ENCODE measurements at places on chromosomes 3 and 15. TPM values are rescaled to one million over a fixed set of nuclear protein-coding genes. Genes with fewer than 3 reads are reported as not detected.

- no peaks in the 10 kb centered on the region for H3K36me3 ChIP-seq
- no peak overlapping the region for H3K4me3 ChIP-seq
- peaks cover 1% of the 10 kb centered on the region for H3K27me3 ChIP-seq
- H3K4me1 ChIP-seq: peaks cover 11% of the 10 kb centered on the region
Observed at GRCh38 chr15:61090386-61091288, 138.5 kb downstream of the RORA start.

GRCh38 chr3:71587958-71588357 is 4.4 kb upstream of the FOXP1 start:
- no peak for DNase-seq
- no peak overlapping the region for H3K27ac ChIP-seq
- peaks cover 16% of the 10 kb centered on the region for H3K4me1 ChIP-seq
- no peaks in the 10 kb centered on the region for H3K36me3 ChIP-seq
- peaks cover 9% of the 10 kb centered on the region for H3K27me3 ChIP-seq

The ADGRG7 gene
- total RNA-seq: not detected

The IDH3A gene
- total RNA-seq: 19.9 TPM

The SCN5A gene
- 1.4 TPM for total RNA-seq

GRCh38 chr3:170055209-170055608 is 17.4 kb downstream of the GPR160 start:
- no peak overlapping the region for H3K27ac ChIP-seq
- no peaks in the 10 kb centered on the region for H3K36me3 ChIP-seq
- DNase-seq: no peak
- no peak overlapping the region for H3K4me3 ChIP-seq

- H3K27me3 ChIP-seq: no peaks in the 10 kb centered on the region
- no peak for DNase-seq
- H3K27ac ChIP-seq: peak overlapping the region; percentile 2
- peaks cover 3% of the 10 kb centered on the region for H3K36me3 ChIP-seq
- no peak overlapping the region for H3K4me3 ChIP-seq
- peaks cover 18% of the 10 kb centered on the region for H3K4me1 ChIP-seq
Observed at GRCh38 chr15:56989411-56989924, 71.0 kb downstream of the TCF12 start.

The PIK3R4 gene
- 24.0 TPM for total RNA-seq

The CASR gene
- not detected for total RNA-seq

All from endothelial cell (in vitro differentiated cells).